ENCODE measurements at places on chromosomes 7 and 10.
A peak's percentile ranks its signal among the peaks of the same experiment; 100 is the strongest.

- no peak for DNase-seq
Measured at GRCh38 chr7:121945066-121945465, 72.1 kb downstream of the PTPRZ1 start.

DNA sequence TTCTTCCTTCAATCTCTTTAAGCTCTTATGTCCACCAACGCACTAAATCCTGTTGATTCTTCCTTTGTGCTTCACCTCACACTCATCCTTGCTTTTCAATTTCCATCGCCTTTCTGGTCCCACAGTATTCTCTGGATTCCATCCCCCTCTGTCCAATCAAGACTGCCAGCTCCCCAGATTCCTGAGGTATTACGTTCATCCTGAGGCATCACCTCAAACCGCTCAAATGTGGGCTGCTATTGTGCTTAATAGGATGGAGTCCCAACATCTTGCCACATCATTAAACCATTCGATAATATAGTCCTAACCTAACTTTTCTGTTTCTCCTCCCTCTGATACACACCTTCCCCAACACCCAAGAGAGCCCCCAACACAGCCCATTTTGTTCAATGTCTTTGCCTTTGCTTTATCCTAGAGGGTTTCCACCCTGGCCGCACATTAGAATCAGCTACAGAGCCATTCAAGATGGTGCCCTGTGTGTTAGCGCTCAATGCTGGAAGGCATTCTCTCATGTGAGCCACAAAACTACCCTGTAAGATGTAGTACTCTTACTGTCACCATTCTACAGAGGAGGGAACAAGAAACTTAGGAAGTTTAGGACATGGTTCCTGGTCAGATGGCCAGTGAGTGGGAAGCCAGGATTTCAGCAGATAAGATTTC, 79.5 kb upstream of the LEP start:
- peak; percentile 8 for DNase-seq

GRCh38 chr10:73263693-73264347, 11.4 kb upstream of the MRPS16 start:
- DNase-seq: no peak

GRCh38 chr7:78760620-78761355, 692.7 kb downstream of the MAGI2 start:
- no peak for DNase-seq

DNA sequence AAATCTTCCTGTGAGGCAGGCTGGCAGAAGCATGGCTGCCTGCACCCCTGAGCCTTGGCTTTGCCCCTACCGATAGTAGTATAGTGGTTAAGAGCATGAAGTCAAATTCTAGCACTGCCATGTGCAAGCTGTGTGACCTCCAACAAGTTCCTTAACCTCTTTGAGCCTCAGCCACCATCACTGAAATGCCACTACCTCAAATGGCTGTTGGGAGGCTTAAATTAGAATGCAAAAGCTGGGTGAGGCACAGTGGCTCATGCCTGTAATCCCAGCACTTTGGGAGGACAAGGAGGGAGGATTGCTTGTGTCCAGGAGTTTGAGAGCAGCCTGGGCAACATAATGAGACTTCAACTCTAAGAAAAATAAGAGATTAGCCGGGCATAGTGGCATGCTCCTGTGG, 8.4 kb downstream of the SFRP5 start:
- no peak for DNase-seq

GRCh38 chr7:103996017-103996551, 6.6 kb upstream of the RELN start:
- no peak for DNase-seq

All from activated CD8-positive, alpha-beta memory T cell treated with anti-CD3 and anti-CD28 coated beads, Interleukin-2, amount 50 U/mL, for 48 hours (primary cell).